ENCODE measurements at places on chromosomes 2 and 18.

DNA sequence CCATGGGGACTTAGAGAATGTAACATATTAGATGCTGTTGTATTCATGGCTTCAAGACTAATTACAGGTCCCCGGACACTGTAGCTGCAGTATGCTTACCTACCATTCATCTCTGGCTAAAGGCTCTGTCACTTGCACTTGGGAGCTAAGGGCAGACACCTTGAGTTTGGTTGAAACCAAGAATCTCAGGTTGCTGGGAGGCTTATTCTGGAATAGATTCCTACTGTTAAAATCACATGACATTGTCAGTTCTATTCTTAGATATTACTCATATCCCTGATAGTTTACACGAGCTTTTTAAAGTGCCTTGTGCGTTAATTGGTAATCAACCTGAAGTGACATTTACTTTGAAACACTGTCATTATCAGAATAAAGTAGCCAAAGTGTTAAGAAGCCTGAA, 73.0 kb upstream of the EPB41L5 start:
- no peak for DNase-seq

GRCh38 chr2:209471037-209471436, 47.2 kb downstream of the MAP2 start:
- DNase-seq = no peak

DNA sequence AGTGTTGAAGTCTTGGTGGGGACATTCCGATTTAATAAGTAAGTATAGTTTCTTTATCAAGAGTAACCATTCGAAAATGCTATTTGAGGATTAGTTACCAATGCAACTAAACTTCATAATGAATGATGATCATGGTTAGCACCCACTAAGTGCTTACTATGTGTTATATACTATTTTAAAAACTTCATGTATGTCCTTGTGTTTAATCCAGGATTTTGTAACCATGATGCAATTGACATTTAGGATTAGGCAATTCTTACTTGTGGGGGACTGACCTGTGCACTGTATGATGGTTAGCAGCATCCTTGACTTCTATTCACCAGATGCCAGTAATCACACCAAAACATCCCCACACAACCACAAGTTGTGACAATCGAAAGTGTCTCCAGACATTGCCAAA, 859.9 kb upstream of the FSHR start:
- DNase-seq = no peak

DNA sequence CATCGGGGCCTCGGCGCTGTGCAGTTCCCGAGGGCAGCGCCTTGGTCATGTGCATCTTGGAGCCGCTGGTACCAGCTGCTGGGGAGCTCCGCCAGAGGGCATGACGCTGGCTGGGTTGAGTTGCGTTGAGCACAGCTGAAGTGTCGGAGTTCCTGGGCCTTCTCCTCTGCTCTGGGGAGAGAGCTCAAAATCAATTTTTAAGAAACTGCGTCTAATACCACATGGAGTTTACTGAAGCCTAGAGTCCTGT, 48.7 kb downstream of the GREB1 start:
- no peak for DNase-seq

- DNase-seq = no peak
These were observed 368.1 kb downstream of the ZEB2 start for GRCh38 chr2:144151851-144152250.

Measured in NCI-H460 (cell line).